ENCODE measurements at places on chromosomes 1 and 21.

GRCh38 chr1:237873487-237874211, 17.1 kb downstream of the ZP4 start:
- no peak for DNase-seq
- H3K4me1 ChIP-seq, result no peaks in the 10 kb centered on the region
- H3K36me3 ChIP-seq, result no peaks in the 10 kb centered on the region
- H3K4me3 ChIP-seq, result no peak overlapping the region
- no peaks in the 10 kb centered on the region for H3K27me3 ChIP-seq
- H3K27ac ChIP-seq, result no peak overlapping the region

DNA sequence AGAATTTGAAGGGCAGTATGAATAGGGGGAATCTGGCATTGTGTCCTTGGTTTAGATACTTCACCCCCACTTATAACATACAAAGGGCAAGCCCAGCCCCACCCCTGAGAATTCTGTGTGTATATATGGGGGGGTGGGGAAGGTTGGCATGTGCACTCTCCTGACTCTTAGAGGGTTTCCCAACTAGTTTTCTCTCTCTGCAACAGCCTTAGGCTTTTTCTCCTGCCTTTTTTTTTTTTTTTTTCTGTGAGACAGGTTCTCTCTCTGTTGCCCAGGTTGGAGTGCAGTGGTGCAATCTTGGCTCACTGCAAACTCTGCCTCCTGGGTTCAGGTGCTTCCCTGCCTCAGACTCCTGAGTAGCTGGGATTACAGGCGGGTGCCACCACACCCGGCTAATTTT, 2.9 kb upstream of the ZBED6 start:
- H3K36me3 ChIP-seq, result no peaks in the 10 kb centered on the region
- no peaks in the 10 kb centered on the region for H3K27me3 ChIP-seq
- DNase-seq, result no peak
- no peak overlapping the region for H3K27ac ChIP-seq

DNA sequence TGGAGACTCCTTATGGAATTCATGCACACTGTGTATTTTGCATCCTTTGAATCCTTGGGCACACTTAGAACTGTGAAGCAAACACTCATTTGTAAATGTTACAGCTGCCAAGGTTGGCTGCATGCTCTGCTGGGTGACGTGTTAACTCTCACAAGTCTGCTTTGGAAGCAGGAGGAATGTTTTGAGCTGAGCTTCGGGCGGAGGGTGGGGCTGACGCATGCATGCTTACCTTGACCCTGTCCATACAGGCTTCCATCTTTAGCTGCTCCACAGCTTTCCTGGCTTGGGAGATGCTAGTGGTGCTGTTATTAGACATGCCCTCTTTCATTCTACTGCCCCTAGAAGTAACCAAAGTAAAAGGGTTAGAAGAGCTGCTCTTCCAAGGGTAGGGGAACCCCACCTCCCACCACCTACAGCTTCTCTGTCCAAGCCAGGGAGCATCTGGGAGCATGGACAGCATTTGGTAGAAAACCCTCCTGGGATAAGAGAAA, 66.0 kb downstream of the GNG4 start:
- no peak for DNase-seq
- H3K4me1 ChIP-seq, result peaks cover under 1% of the 10 kb centered on the region
- no peak overlapping the region for H3K4me3 ChIP-seq
- no peaks in the 10 kb centered on the region for H3K36me3 ChIP-seq

GRCh38 chr1:236524895-236525184, 1.1 kb downstream of the LGALS8 start:
- peak overlapping the region; percentile 64 for H3K4me3 ChIP-seq
- peak overlapping the region; percentile 81 for H3K27ac ChIP-seq
- peaks cover 19% of the 10 kb centered on the region for H3K4me1 ChIP-seq

GRCh38 chr1:10685808-10686403, 110.5 kb downstream of the CASZ1 start:
- peak overlapping the region; percentile 87 for H3K27ac ChIP-seq
- H3K36me3 ChIP-seq, result no peaks in the 10 kb centered on the region
- H3K27me3 ChIP-seq, result no peaks in the 10 kb centered on the region
- peaks cover 100% of the 10 kb centered on the region for H3K4me1 ChIP-seq
- no peak overlapping the region for H3K4me3 ChIP-seq

DNA sequence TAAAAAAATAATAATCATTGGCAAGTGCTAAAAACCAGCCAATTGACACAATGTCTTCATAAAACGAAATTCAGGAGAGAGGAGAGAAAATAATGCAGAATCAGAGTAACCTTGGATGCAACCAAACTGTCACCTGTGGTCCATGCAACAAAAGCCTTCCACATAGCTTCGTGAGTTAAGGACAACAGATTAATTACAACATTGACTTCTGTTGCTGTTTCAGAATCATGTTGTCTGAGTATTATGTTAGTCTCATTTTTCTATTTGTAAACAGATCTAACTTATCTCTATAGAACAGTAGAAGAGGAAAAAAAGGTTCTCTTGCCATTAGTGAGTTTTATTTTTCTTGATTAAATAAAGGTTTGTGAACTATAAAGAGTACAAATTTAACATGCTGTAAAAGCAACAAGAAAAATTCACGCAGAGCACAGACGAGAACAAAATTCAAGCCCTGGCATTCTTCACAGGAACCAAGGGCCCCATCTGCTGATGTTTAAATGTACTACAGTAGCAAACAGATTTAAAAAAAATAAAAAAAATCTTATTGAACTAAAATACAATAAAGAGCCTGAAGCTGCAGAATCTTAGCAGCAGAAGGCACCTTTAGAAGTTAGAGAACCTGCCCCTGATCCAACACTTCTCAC, 381.1 kb upstream of the PKN2 start:
- H3K27ac ChIP-seq, result no peak overlapping the region
- H3K4me1 ChIP-seq, result no peaks in the 10 kb centered on the region
- no peaks in the 10 kb centered on the region for H3K27me3 ChIP-seq

DNA sequence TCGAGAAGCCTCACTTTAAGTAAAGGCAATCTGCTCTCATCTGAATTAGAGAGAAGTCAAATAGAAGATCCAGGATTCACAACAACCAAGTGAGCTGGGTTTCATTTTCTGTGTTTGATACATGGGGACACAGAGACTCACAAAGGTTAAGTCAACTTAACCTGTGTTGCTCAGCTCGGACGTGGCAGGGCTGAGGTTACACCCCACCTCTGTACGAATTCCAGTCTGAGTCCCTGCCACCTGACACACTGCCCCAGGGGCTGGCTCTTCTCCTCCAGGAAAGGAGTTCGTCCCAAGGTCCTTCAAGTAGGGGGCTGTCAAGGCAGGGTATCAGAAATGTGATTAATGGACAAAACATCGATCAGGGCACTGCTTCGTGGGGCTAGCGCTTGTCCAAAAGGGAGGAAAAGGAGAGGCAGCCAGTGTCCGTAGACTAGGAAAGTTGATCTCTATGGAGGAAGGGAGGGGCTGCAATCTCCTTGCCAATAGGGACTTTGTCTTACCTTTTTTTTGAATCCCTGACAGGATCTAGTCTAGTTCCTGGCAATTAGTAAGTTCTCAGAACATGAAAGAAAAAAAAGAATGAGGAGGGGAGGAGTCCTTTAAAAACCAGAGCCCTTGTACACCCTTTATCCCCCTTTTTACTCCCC, 116.4 kb downstream of the CNIH3 start:
- peak overlapping the region; percentile 49 for H3K27ac ChIP-seq
- no peaks in the 10 kb centered on the region for H3K4me1 ChIP-seq
- no peaks in the 10 kb centered on the region for H3K36me3 ChIP-seq
- no peaks in the 10 kb centered on the region for H3K27me3 ChIP-seq

GRCh38 chr1:229479660-229480399, 28.3 kb downstream of the NUP133 start:
- DNase-seq, result no peak
- peaks cover 3% of the 10 kb centered on the region for H3K36me3 ChIP-seq
- no peak overlapping the region for H3K27ac ChIP-seq

- no peak overlapping the region for H3K4me3 ChIP-seq
- H3K27ac ChIP-seq, result peak overlapping the region; percentile 47
- no peaks in the 10 kb centered on the region for H3K36me3 ChIP-seq
These were observed 472.3 kb upstream of the B3GALT2 start for GRCh38 chr1:193658691-193659090.

- H3K27ac ChIP-seq, result no peak overlapping the region
- no peaks in the 10 kb centered on the region for H3K4me1 ChIP-seq
- H3K4me3 ChIP-seq, result no peak overlapping the region
- DNase-seq, result no peak
These were observed 335.6 kb upstream of the PBX1 start for GRCh38 chr1:164223378-164223777.

GRCh38 chr1:214977110-214977509, 105.4 kb upstream of the KCNK2 start:
- no peak overlapping the region for H3K4me3 ChIP-seq
- no peaks in the 10 kb centered on the region for H3K27me3 ChIP-seq
- no peaks in the 10 kb centered on the region for H3K36me3 ChIP-seq
- no peak overlapping the region for H3K27ac ChIP-seq

DNA sequence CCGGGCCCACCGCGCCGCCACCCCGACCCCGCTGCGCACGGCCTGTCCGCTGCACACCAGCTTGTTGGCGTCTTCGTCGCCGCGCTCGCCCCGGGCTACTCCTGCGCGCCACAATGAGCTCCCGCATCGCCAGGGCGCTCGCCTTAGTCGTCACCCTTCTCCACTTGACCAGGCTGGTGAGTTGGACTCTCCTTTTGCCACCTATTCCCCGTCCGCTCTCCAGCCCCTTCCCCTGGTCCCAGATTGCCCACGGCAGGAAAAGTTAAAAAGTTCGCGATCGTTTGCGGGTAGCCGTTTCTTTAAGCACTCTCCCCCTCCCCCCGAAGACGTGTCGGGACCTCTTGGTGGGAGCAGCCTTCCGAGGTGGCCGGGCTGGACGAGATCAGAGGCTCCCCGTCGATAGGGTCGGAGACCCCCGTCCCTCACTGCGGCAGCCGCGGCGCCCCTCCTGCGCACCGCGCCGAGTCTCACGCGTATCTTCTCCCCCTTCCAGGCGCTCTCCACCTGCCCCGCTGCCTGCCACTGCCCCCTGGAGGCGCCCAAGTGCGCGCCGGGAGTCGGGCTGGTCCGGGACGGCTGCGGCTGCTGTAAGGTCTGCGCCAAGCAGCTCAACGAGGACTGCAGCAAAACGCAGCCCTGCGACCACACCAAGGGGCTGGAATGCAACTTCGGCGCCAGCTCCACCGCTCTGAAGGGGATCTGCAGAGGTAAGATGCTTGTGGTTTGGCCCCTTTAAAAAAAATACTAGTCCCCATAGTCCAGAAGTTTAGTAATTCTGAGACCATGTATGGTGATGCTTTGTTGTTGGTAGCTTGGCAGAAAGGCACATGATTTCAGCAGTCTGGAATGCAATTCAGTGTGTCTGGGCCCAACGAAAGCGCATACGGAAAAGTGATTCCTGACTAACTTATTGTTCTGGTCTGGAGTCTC, 576 bp downstream of the CCN1 start:
- peaks cover 64% of the 10 kb centered on the region for H3K4me1 ChIP-seq
- DNase-seq, result peak; percentile 92
- H3K36me3 ChIP-seq, result no peaks in the 10 kb centered on the region

DNA sequence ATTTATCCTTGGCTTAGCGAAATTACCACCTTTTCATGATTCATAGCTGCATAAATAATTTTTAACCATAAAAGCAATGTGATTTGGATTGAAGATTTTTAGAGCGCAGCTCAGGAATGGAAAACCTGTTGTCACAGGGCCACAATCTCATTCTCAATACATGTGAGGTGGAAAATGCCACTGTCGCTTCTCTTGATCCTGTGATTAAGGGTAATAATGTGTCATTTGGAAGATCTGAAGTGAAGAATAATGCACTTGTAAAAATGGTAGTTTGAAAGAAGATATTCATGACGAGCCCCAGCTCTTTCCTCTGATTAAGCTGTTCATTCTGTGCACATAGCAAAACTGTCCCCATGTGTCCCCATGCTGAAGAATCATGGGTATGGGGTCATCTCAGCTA, 230.4 kb downstream of the BACH1 start:
- H3K4me1 ChIP-seq, result peaks cover 1% of the 10 kb centered on the region
- no peak for DNase-seq
- H3K27ac ChIP-seq, result no peak overlapping the region
- H3K4me3 ChIP-seq, result no peak overlapping the region
- no peaks in the 10 kb centered on the region for H3K27me3 ChIP-seq

- DNase-seq, result no peak
- H3K27ac ChIP-seq, result no peak overlapping the region
- no peaks in the 10 kb centered on the region for H3K4me1 ChIP-seq
- H3K27me3 ChIP-seq, result no peaks in the 10 kb centered on the region
- H3K36me3 ChIP-seq, result no peaks in the 10 kb centered on the region
These were observed 92.0 kb upstream of the SIM2 start for GRCh38 chr21:36606983-36607325.

DNA sequence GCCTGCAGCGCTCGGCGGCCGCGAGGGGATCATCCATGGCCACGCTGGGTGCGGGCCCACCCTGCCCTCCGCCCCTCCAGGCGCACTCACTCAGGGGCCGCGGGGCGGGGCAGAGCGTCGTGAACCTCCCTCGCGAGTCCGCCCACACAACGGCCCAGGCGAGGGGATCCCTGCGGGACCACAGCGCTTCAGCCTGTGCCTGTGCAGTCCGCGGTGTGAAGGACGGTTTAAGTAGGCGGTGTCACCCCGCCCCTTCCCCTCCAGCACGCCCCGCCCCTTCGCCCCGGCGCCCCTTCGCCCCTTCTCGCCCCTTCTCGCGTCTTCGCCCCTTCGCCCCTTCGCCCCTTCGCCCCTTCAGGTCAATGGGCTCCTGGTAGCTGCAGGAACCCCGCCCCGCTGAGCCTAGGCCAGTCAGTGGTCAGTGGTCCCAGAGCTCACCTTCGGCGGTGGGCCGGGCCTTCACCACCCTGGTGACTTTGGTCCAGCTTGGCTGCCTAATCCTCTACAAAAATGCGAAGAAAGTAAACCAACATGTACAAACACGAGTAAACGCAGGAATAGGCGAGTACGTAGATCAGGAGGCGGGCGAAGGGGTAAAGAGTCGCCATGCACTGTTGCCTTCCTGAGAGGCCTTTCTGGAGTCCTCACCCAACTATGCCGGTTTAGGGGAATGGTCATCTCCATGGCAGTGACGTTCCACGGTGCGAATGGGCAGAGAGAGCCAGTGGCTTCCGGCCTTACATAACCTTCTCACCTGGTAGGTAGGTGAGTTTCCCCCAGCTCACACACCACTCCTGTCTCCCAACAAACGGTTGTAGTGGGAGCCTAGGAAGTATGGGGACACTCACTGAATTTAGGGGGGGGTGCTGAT, 19.6 kb upstream of the DMRTB1 start:
- no peaks in the 10 kb centered on the region for H3K4me1 ChIP-seq
- no peak overlapping the region for H3K27ac ChIP-seq
- H3K4me3 ChIP-seq, result no peak overlapping the region
- no peaks in the 10 kb centered on the region for H3K27me3 ChIP-seq

GRCh38 chr21:28581976-28582375, 410.7 kb downstream of the LTN1 start:
- no peak for DNase-seq
- no peaks in the 10 kb centered on the region for H3K36me3 ChIP-seq
- H3K4me1 ChIP-seq, result no peaks in the 10 kb centered on the region
- H3K27ac ChIP-seq, result no peak overlapping the region
- no peak overlapping the region for H3K4me3 ChIP-seq
- no peaks in the 10 kb centered on the region for H3K27me3 ChIP-seq

- DNase-seq, result no peak
- peaks cover 15% of the 10 kb centered on the region for H3K36me3 ChIP-seq
- H3K4me1 ChIP-seq, result no peaks in the 10 kb centered on the region
- no peak overlapping the region for H3K27ac ChIP-seq
- no peak overlapping the region for H3K4me3 ChIP-seq
- no peaks in the 10 kb centered on the region for H3K27me3 ChIP-seq
These were observed 21.9 kb downstream of the GPR161 start for GRCh38 chr1:168114845-168115244.
